Epithelial cell of esophagus (primary cell): ENCODE measurements at places on chromosomes 16 and 17.

DNA sequence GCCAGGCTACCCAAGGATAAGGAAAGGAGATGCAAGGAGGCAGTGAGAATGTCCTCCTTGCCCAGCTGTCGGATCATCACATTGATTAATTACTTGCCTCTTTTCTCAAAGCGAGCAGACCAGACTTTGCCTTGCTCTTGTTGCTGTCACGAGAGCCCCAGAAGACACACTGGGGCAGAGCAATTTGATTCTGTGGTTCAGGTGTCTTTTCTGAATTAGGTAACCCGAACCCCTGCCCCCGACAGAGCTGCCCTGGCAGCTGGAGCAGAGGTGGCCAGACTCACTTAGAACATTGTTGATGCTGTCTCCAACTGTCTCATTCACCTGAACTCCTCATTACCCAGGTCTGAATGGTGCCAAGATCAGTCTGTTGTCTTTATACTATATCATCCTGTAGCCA is 34.3 kb downstream of the VAT1L start:
- no peak for DNase-seq

GRCh38 chr17:75550139-75550465 is 24.6 kb downstream of the LLGL2 start:
- DNase-seq = no peak

DNA sequence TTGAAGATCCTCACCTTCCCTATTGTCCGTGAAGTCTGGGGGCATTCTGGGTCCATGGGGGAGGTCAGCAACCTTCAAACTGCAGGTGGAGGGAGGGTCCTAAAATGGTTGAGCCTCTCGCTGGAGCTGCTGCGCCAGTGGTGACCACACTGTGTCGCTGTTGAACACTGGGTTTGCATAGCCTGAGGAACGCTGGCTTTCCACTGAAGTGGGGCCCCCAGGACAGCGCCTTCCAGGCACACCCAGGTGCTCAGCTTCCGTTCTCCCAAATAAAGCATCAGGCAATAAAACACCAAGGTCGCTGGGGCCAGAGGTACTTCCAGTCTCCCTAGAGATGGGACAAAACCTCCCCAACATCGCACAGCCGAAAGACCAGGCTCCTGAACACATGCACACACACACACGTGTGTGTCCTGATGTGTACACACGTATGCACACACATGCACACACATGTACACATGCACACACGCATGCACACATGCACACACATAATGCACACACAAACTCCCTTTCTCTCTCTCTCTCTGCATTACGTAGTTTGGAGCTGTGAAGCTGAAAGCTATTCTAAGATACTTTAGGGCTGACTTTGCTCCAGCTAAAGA is 120.6 kb downstream of the IRF8 start:
- no peak for DNase-seq

DNA sequence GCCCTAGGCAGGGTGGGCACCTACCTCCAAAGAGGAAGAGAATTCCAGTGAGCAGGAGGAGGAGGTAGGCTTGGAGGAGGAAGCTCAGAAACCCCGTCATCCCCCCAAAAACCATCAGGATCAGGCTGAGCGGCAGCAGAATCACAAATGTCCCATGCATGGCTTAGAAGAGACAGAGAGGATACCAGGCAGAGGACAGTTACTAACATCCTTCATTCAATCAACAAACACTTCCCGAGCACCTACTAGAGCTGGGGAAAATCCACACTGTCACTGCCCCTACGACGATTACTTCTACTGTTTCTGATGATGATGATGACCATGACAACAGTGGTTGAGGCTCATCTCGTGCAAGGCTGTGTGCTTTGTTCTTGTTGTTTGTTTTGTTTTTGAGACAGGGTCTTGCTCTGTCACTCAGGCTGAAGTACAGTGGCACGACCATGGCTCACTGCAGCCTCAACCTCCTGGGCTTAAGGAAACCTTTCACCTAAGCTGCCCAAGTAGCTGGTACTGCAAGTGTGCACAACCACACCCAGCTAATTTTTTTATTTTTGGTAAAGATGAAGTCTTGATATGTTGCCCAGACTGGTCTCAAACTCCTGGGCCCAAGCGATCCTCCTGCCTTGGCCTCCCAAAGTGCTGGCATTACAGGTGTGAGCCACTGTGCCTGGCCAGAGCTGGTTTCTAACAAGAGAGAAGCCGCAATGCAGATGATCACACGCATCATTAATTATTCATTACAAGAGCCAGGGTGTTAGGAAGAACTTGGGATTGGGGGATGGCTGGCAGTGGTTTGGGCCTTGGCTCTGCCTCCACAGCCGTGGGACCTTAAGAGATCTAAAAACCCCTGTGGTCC is 18.0 kb downstream of the TMEM114 start:
- DNase-seq = no peak

DNA sequence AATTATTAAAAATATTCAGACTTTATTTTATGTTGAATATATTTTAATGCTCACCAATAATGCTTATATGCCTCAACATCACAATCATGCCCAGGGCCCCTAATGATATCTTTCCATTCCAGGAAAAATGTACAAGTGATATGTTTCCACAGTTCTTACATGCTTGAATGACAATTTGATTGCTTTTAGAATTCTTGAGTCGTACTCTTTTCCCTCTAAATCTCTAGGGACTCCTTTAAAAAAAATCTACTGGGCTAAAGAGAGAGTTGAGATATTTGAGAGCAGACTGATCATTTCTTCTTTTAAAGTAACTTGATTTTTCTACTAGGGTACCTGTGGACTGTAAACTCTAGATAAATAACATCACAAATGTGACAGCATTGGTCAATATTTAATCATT is 18.2 kb upstream of the HLF start:
- DNase-seq = no peak

DNA sequence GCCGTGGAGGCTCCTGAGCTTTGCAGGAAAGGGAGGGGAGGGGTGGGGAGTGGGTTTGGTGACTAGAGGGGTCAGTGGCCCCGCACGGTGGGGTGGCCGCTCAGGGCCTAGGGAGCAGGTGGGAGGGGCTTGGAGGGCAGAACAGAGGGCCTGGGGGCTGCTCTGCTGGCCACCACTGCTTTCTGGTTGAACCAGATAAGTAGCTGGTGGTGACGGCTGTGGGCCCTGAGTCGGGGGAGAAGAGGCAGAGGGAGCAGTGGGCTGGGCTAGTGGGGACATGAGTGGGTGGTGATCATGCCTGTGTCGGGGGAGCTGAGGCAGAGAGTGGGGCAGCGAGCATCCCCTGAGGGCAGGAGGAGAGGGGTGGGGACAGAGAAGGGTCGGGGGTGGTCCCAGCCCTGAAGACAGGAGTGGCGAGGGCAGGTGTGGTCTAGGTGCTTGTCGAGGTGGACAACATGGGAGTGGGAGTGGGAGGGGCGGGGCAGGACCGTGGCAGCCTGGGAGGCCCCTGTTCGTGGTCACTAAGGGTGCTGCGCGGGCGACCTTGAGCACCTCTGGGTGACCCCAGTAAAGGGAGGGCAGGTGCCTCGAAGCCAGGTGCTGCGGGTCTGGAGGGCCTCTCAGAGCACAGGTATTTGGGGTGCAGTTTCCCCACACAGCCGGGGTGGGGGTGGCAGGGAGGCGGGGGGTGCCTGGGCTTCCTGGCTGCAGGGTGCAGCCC is 6.3 kb upstream of the CD7 start:
- DNase-seq = no peak

- DNase-seq = no peak
Observed at GRCh38 chr17:10661437-10661836, 4.3 kb upstream of the MYH3 start.

DNA sequence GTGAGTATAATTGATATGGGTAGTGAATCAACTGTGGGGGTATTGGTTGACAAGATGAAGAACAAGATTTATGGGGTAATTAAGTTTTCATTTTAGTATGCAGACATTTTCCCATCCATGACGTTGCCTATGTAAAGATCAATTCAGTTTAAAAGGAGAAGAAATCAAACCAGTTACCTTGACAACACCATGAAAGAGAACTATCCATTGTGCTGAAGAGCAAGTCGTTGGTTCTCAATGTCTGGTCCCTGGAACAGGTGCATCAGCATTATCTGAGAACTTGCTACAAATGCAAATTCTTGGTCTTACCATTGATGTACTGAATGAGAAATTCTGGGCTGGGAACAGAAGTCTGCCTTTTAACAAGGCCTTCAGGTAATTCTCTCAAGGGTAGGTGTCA is 801 bp upstream of the OR4D2 start:
- DNase-seq = no peak

- peak; percentile 39 for DNase-seq
Observed at GRCh38 chr17:35460354-35460851, 11.8 kb upstream of the SLFN13 start.
